Fibroblast of skin of scalp (primary cell): ENCODE measurements at places on chromosomes 6 and 20.

GRCh38 chr6:135299256-135299655 lies 118.1 kb downstream of the MYB start:
- DNase-seq, result peak; percentile 87

- no peak for DNase-seq
Observed at GRCh38 chr20:12063106-12063684, 145.5 kb downstream of the BTBD3 start.

GRCh38 chr6:56314683-56315523 lies 67.5 kb upstream of the COL21A1 start:
- DNase-seq, result peak; percentile 36

GRCh38 chr6:137927777-137928218 lies 60.7 kb downstream of the TNFAIP3 start:
- peak; percentile 46 for DNase-seq

GRCh38 chr6:115890238-115890637 lies 170.5 kb downstream of the FRK start:
- no peak for DNase-seq

DNA sequence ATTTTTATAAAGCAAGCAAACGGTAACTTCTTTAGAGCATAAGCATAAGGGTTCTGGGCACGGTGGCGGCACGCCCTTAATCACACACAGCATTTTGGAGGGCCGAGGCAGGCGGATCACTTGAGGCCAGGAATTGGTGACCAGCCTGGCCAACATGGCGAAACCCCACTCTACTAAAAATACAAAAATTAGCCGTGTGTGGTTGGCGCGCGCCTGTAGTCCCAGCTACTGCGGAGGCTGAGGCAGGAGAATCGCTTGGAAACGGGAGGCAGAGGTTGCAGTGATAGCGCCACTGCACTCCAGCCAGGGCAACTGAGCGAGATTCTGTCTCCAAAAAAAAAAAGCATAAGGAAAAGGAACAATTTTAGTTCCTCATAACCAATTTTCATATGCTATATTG lies 2.6 kb downstream of the SENP6 start:
- DNase-seq, result no peak
